ENCODE measurements at places on chromosomes 1 and 21. TPM values are rescaled to one million over a fixed set of nuclear protein-coding genes. Genes with fewer than 3 reads are reported as not detected.

- peak; percentile 67 for DNase-seq
These were observed at the start of gene SAMD11 for GRCh38 chr1:923131-923990. SAMD11 (plus strand) TSS chr1:923923; CDS start chr1:924432, 509 bp downstream.

DNA sequence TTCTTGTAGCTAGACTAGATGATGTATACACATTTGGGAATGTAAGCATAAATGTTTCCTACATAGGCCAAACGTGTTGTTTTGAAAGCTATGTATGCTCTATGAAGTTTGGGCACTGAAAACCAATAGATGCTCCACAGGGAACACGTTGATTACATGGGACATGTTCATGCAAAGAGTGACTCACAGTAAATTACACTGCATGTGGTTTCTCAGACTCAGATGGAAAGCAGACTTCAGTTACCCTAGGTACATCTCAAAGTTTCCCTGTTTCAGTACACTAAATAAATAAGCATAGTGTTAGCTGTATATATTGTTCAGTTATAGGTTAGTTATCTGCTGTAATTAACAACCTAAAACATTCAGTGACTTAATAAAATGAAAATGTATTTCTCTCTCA lies 301.9 kb upstream of the RUNX1 start:
- DNase-seq: no peak

- DNase-seq: no peak
These were observed 201.5 kb downstream of the HS2ST1 start for GRCh38 chr1:87115891-87116290.

- DNase-seq: peak; percentile 55
These were observed 41.7 kb upstream of the ZNF326 start for GRCh38 chr1:89953131-89953626.

DNA sequence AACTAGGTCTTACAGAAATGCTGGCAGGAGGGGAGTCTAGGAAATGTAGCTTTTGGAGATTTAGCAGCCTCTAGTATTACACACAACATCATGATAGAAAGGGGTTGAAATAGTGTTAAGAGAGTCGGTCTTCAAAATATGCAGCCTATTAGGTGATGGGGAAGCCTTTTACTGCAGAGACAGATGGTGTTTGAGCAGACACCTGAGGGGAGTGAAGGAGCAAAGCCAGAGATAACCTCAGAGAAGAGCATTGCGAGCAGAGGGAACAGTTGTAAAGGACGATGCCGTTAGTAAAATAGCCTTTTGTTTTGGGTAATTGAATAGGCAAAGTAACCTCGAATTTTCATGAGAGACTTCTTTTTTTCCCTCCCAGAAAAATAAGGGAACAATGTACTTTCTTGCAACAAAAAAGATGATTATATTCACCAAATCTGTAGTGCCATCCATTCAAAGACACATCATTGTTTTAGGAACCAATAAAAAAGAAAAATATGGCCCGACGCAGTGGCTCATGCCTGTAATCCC lies 66.3 kb upstream of the KIF1B start:
- no peak for DNase-seq

GRCh38 chr1:101298663-101299062 lies 61.8 kb downstream of the S1PR1 start:
- DNase-seq: no peak

DNA sequence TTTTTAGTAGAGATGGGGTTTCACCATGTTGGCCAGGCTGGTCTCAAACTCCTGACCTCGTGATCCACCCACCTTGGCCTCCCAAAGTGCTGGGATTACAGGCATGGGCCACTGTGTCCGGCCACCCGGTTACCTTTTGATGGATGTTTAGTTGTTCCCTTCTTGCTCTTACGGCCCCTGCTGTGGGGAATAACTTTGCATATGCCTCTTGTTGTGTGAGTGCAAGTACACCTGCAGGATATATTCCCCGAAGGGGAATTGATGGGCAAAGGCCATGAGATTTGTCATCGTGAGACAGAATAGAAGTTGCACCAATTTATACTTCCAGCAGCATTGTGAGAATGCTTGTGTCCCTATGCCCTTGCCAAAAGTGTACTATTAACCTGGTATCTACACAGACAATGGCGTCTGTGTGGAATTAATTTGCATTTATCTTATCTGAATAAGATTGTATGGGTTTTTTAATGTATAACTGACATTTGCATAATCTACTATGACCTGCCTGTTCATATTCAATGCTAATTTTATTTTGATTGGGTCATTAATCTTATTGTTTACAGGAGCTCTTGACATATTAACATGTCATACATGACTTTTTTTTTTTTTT lies 8.1 kb downstream of the IL6R start:
- no peak for DNase-seq

GRCh38 chr1:85465099-85465785 lies at the start of gene DDAH1:
DDAH1 (minus strand) TSS chr1:85465159; CDS start chr1:85465045, 114 bp downstream.
- no peak for DNase-seq

DNA sequence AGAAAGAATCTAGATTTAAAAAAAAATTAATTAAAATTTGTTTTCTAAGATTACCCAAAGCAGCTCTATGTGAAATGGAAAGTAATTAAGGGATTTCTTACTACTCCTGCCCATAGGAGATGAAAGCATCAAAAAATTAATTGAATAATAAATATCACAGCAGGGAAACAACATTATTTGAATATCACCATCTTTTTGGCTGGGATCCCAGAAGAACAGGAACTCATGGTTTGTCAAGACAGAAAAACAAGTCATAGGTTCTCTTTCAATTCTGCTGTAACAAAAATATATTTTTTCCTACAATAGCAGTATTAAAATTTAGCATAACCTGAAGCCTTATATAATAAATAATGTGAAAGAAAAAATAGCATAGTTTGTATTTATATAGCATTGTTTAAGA lies 1713.4 kb downstream of the NCAM2 start:
- no peak for DNase-seq

- no peak for DNase-seq
These were observed 576.1 kb upstream of the PTBP2 start for GRCh38 chr1:96145492-96145891.

DNA sequence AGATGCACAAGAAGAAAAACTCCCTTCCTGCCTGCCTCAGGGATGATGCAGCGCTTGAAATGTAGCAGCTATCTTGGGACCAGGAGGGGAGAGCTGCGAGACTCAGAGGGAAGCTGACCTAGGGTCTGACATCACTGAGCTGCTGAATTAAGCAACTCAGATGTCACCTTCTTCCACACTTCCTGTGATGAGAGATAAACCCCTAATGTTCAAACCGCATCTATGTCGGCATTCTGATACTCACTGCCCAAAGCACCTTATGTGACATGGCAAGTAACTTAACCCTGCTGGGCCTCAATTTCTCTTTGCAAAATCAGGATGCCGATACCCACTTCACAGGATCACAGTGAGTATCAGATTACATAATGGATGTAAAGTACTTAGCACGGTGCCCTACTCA lies 9.1 kb upstream of the AK2 start:
- no peak for DNase-seq

DNA sequence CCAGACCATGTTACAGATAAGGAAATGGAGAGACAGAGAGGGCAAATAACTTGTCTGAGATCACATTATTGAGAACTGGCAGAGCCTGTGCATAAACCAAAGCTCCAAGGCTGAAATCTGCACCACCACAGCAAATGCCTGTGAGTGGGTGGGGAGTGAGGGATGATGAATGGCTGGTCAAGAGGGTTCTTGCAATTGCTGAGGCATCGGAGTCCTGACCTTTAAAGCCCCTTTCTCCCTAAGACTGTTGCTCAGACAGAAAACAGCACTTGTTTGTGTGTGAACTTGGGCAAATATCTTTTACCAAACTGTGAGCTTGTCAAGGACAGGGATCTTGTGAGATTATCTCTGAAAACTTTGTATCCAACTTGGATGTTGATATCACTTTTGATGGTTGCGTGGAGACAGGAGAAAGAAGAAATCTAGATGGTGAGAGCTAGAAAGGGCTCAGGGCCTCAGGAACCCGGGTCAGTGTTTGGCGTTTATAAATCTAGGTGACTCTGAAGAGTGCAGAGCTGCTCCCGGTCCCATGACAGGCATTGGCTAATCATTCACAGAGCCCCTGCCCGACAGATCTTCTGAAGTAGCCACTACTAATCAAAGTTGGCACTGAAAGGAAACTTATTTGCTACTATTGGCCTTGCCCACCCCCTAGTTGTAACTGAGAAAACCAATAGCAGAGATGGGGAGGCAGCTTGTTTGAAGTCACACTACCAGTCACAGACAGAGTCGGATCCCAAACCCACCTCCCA lies 122.3 kb downstream of the FOXD2 start:
- no peak for DNase-seq

DNA sequence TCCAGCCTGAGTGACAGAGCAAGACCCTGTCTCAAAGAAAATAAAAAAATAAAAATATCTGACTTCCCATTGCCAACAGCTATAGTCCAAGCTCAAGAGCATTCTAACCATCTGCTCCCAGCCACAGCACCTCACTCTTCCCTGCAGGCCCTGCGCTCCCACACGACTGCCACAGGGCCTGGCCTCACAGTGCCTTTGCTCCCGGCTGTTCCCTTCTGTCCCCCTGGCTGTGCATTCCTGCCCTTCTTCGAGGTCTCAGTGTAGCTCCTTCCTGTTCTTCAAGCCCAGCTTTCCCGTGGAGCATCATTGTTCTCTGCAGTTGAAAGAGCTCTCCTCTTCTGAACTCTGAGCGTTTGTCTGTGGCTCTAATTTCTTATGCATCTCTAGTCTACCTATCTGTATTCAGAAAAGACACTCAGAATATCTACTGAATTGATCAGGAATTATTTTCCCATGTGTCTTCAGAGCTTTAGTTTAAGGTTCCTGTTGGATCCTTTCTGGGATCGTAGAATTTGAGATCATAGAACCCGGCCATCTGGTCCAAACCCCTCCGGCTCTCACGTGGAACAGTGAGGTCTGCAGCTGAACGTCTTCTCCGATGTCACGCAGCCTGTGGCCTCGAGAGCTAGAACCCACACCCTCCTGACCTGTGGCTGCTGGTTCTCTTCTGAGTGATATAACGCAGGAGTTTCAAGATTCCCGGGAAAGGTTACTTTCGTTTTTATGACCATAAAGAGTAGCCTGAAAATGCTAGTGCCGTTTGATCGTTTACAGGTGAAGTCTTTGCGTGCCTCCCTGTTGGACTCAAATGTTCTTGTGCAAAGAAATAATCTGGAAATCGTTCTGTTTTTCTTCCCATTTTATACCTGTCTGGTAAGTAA lies 54.4 kb downstream of the DOP1B start:
- DNase-seq: no peak

DNA sequence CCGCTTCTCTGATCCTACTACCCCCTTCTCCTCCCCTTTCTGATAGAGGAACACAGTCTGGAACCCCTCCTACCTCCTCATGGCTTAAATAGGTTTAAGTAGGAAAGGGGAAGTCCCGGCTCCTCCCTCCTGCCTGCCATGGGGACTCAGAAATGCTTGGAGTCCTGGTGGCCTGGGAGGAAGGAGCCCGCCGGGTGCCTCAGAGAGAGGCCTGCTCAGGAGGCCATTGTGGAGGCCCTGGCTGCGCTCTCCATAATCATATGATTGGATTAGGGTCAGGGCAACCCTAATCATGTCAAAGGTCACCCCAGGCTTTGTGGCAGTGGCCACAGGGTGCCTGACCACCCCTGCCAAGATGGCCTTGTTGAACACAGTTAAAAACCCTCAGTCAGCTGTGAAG lies 29.0 kb downstream of the WNT3A start:
- no peak for DNase-seq

DNA sequence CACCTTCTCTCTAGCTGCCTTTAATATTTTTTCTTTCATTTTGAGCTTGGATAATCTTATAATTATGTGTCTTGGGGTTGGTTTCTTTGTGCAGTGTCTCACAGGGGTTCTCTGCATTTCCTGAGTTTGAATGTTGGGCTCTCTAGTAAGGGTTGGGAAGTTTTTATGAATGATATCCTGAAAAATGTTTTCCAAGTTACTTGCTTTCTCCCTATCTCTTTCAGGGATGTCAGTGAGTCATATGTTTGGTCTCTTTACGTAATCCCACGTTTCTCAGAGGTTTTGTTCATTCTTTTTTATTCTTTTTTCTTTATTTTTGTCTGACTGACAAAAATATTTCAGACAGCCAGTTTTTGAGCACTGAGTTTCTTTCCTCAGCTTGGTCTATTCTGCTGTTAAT lies 55.4 kb upstream of the CCDC190 start:
- no peak for DNase-seq

DNA sequence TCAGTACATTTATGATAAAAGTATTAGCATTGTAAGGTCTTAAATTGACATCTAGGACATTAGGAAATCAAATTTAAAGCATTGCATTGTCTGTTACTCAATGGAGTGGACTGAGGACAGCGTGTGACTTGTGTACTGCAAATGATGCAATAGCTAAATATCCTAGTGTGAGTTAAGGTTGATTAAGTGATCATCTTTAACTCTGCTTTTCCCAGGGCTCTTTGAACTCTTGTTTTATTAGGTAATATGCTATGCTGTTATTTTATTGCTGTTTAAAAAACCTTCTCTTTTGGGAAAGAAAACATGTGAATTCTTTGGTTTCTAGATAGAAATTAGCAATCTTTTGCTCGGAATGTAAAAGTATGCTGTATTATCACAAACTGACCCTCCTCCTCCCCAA lies 38.6 kb downstream of the NFIA start:
- no peak for DNase-seq

DNA sequence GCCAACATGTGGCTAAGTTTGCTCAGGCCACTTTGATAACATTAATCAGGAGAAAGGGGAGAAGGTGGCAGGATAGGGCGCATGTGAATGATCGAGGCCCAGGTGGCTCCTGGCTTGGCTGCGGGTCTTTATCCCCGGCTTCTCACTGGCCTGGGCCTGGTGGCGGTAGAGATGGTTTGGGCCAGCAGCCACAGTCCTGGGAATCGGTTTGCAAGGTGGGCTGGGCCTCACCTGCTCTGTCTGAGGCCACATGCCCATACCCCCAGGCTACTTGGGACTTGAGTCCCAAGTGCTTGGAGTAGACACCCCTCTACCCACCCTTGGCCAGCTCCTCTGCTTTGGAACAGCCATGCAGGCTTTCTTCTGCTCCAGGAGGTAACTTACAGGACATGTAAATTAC lies 49.7 kb upstream of the DISP3 start:
- no peak for DNase-seq

GRCh38 chr1:176479971-176480370 lies 17.0 kb downstream of the PAPPA2 start:
- no peak for DNase-seq

DNA sequence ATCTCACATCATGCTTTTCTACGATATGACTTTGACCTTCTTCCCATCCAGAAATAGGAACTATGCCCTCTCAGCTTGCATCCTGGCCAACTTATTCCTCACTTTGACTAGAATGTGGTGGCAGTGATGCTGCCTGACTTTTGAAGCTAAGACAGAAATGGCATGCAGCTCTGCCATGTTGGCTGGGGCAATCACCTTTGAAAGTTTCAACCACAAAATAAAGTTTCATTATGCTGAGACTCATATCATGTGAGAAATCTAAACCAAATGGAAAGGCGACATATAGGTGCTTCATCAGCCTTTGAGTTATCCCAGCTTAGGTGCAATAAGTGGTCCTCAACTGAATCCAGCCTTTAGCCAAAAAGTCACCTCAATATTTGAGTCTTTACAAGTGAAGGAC lies 370.0 kb upstream of the CHRM3 start:
- no peak for DNase-seq

Gene ARHGEF16
- total RNA-seq: 0.11 TPM

Gene NMNAT2
- not detected for total RNA-seq

Gene LINGO4
- 0.06 TPM for total RNA-seq

Gene CYP4A22
- not detected for total RNA-seq

Gene SIK1
- 314 TPM for total RNA-seq

Gene NUDT4B
- not detected for total RNA-seq

Gene TSPEAR
- not detected for total RNA-seq

Gene AK5
- 32.0 TPM for total RNA-seq

Measured in CD4-positive, alpha-beta T cell (primary cell).